Neural crest cell (in vitro differentiated cells): ENCODE measurements at places on chromosomes 2 and 18. TPM values are rescaled to one million over a fixed set of nuclear protein-coding genes. Genes with fewer than 3 reads are reported as not detected.

OSR1 gene
- 0.33 and 0.45 TPM in 2 replicates for total RNA-seq

IFIH1 gene
- 0.23 and 0.27 TPM in 2 replicates for total RNA-seq

GRCh38 chr2:181889776-181890175, 1.8 kb upstream of the ITPRID2 start:
- no peak for DNase-seq

GRCh38 chr2:47899915-47900816, 6.1 kb downstream of the FBXO11 start:
- no peak for DNase-seq

DNA sequence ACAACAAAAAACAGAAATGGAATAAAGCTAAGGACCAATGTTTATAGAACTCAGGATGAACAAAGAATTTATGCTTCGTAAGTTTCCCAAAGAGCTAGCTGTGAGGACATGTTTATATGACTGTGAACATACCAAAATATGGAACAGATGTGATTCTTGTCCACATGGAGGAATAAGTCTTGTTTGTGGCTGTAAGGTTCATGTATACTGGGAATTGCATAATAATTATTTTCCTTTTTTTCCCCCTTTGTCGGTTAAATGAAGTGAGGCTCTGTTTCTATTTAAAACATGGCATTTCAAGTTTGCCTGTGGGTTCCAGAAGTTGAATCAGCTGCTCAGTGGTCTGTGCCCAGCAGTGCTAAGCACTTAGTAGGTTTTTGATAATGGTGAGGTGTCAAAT, 108.1 kb downstream of the FHOD3 start:
- no peak for DNase-seq

DNA sequence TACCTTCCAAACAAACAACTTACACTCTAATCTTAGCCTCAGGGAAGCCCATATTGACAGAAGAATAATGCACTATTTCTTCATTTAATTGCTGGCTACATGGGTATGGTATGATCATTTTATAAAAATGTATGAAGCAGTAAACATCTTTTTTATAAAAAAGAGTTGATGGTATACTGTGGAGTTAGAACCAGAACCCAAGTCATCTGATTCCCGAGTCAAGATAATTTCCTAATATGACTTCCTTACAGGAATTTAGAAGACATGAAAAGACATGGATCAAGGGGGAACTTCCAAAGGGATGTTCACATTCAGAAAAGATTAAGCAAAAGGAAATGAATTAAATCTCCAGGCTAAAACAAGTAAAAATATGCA, 171.8 kb downstream of the NBAS start:
- DNase-seq, result no peak

DNA sequence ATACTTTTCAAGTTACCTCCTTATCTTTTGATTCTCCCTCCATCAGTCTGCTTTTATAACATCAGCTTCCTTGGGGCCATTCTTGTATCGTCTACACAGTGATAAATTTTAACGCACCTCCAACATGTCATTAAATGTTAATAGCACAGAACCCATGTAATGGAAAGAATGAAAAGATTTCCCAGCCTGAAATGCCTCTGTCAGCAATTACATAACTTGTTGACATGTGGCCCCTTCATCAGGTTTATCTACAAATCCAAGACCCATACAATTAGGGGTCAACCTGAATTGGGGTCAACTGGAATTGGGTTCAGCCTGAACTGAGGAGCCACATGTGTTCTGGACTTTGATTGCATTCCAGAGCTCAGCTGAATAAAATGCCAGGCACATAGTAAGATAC, 148.2 kb upstream of the KLF7 start:
- no peak for DNase-seq

DNA sequence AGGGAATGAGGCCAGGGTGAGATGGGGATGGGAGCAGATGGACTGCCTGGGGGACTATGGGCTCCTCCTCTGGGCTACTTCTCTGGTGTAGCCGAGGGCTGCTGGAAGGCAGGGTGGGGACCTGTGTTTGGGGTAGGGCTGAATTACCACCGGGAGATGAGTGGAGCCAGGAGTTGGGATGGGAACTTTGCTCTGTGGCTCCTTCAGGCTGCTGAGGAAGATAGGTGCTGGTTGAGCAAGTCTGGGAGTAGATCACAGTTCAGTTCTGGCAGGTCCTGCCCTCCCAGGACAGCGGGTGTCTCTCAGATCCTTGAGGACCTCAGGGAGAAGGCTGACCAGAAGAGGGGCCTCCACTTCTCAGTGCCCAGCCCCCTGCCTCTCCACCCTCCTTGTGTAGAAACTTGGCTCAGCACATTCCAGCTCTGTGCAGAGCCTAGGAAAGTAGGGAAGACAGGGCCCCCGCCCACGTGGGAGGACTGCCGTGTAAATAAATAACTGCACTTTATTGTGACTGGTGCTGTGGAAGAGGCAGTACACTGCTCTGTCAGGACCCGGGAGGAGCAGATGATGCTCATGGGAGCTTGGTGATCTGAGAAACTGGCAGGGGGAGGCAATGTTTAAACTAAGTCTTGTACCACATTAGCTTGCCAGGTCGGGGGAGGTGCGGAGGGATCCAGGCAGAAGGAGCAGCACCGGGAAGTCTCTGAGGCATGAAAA, 15.3 kb downstream of the TET3 start:
- no peak for DNase-seq

DNA sequence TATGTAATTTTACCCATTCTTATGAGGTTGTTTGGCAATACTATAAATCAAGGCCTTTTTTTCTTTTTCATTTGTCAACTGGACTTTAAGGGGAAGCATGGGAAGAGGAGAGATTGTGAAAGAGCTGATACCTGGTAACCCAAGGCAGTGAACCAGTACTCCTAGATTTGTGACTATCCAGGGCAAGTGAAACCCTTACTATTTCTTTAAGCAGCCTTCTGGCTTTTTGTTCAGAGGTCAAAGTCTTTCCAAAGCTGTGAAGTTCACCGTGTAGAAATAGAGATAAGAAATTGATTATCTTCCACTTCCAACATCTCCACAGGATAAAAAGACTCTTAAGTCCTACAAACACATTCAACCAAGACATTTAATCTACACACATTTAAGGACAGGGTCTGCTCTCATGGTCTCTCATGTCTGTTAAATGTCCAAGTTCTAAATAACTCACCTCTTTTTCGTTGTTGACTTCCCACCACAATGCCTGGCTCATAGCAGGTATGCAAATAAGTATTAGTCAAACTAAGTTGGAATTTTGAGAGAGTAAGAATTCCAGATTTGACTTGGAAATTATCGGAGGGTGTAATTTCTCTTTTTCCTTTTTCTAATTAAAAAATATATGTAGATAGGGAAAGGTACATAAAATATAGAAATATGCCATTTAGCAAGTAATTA, 485.8 kb downstream of the STK39 start:
- DNase-seq, result no peak

DNA sequence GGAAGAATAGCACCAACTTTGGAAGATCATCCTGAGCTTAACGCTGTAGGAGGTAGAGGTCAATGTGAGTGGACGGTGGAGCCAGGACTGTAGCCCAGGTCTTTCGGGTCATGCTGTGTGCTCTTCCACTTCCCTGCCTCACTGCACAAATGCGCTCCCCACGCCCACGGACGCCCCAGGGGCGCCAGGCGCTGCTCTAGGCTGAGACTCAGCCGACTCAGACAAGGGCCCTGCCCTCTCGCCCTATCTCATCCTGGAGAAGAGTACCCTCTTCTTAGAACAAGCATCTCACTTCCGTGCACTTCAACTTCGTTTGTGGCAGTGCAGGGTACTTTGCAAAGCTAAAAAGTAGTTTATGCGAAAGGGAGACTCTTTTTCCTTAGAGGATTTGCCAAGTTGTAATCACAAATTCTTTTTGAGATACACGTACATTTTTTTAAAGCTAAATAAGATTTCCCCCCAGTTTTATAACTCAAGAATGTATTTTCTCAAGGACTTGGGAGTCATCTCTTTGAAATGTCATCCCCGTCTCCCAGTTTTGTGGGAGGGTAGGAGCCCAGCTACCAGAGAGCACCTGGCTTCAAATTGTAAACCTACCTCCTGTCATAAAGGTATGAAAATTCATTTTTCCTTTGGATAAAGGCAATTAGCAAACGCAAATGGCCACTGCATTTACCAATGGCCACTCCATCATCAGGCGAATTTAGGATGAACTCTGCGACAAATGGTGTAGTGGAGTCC, 1.2 kb upstream of the PRELID3A start:
- no peak for DNase-seq

DNA sequence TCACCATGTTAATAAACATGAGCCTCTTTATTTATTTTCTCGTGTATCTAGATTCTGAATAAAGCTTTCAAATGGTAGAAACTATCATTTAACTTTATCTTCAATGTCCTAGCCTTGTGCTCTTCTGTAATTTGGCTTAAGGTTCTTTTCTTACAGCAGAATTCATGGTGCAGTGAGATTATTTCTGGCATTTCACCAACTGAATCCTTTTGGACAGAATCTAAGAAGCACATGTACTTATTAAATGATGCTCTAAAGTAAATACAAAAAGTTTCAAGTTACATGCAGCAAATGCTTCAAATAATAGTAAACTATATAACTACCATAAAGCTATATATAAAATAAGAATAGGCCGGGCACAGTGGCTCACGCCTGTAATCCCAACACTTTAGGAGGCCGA, 65.9 kb downstream of the AP1S3 start:
- no peak for DNase-seq

GRCh38 chr2:199987586-199987985, 32.2 kb downstream of the MAIP1 start:
- no peak for DNase-seq

GRCh38 chr2:58886009-58886408, 644.9 kb upstream of the FANCL start:
- no peak for DNase-seq

- no peak for DNase-seq
Measured at GRCh38 chr2:232291343-232291742, 87.2 kb upstream of the ALPP start.

- DNase-seq, result no peak
Measured at GRCh38 chr2:1286929-1287328, 126.3 kb upstream of the TPO start.

DNA sequence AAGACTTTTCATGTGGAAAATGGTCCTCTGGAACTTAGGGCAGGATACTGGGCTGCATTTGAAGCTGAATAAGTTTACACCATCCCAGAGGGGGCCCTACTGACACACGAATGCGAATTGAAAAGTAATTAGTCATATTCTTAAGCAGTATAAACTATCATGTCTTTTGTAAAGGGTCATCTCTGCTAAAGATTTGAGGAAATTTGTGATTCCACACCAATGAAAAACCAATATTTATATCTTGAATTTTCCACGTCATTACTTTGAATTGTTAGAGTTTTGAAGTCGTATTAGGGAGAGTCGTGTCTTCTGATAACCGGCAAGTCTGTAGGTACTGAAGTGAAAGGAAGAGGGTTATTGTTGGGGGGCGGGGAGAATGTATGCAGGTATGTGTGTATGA, 4.1 kb upstream of the OTX1 start:
- no peak for DNase-seq

GRCh38 chr2:75787532-75788132, 76.9 kb upstream of the GCFC2 start:
- peak; percentile 3 for DNase-seq

GRCh38 chr2:109324861-109325260, 195.9 kb downstream of the SH3RF3 start:
- no peak for DNase-seq
